Activated CD4-positive, alpha-beta T cell treated with anti-CD3 and anti-CD28 coated beads, Interleukin-2, Interleukin-6, amounts not matched to agents 100 ng/mL and 50 ng/mL, durations not matched to agents 16 hours and 8 hours (primary cell): ENCODE measurements at places on chromosomes 16 and 17.

- DNase-seq = no peak
These were observed 22.6 kb upstream of the MAPK3 start for GRCh38 chr16:30145657-30146056.

DNA sequence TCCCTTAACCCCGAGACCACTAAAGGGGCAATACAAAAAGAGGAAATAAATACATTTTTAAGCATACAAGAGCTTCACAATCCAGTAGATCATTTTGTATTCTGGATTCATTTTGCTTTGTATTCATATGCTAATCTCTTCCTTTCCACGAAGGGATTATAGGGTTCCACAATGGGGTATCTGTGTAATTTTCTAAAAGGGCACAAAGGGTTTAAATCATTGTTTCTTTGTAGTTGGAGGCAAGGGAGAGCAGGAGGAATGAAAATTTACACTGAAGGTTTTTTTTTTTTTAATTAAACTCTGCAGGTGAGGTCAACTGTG, 592 bp upstream of the NUFIP2 start:
- no peak for DNase-seq

DNA sequence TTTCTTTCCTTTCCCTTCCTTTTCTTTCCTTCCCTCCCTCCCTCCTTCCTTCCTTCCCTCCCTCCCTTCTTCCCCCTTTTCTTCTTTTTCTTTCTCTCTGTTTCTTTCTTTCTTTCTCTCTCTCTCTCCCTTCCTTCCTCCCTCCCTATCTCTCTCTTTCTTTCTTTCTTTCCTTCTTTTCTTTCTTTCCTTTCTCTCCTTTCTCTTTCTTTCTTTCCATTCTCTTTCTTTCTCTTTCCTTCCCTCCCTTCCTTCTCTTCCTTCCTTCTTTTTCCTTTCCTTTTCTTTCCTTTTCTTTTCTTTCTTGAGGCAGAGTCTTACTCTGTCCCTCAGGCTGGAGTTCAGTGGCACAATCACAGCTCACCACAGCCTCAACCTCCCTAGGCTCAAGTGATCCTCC, 31.0 kb downstream of the DEXI start:
- no peak for DNase-seq

DNA sequence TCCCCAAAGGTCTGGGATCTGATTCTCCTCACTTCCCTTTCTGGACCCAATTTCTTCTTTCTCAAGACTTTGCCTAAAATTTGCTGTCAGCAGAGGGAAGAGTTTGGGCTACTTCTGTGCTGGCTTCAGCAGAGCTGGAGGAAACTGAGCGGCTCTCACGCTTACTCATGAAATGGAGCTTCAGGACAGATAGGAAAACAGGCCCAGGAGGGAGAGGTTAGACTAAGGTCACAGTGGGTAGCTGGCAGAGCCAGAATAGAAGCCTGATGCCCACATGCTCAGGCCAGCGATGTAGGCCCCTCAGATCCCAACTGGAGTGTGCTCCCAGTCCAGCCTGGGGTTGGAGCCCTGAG, 593 bp downstream of the SLC38A7 start:
- DNase-seq = no peak

DNA sequence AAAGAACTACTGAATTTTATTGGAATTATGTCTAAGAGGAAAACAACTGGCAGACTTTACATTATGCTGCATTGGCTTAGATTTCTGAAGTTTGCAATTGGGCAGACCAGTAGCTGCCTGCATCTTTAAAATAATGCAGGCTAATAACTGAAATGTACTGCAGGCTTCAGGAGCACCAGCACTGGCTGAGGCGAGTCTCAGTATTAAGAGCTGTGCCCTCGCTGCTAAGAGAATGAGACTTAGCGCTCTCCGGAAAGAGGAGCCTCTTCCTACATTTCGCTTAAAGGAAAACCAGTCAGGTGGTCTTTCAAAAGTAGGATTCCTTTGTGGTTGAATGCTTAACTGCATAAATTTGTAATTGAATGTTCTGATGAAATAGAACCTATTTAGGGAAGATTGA, 885 bp downstream of the CNTNAP4 start:
- DNase-seq = no peak

GRCh38 chr17:10417431-10417830, 4.3 kb downstream of the MYH8 start:
- DNase-seq = no peak

DNA sequence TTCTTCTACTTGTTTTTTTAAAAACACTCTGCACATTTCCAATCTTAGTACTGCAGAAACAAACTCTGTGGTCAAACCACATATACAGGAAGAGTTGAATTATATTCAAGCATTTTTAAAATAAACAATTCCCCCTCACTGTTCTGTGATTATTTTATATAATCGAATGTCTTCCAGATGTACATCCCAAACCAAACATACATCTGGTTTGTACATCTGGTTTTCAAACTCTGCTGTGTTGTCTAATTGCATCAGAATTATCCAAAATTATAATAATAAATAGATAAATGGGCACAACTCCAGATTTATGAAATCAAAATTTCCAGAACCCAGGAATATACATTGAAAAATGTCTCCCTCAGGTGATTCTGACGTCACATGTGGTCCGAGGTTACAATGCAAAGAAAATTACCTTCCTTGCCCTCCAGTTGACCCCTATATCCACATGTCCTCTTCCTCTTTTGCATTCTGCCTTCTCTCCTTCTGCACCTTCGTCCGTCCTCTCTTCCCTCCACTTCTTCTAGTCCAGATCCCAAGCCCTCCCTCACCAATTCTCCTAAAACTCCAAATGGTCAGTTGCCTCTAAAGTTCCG, 13.3 kb upstream of the CCDC144A start:
- no peak for DNase-seq

DNA sequence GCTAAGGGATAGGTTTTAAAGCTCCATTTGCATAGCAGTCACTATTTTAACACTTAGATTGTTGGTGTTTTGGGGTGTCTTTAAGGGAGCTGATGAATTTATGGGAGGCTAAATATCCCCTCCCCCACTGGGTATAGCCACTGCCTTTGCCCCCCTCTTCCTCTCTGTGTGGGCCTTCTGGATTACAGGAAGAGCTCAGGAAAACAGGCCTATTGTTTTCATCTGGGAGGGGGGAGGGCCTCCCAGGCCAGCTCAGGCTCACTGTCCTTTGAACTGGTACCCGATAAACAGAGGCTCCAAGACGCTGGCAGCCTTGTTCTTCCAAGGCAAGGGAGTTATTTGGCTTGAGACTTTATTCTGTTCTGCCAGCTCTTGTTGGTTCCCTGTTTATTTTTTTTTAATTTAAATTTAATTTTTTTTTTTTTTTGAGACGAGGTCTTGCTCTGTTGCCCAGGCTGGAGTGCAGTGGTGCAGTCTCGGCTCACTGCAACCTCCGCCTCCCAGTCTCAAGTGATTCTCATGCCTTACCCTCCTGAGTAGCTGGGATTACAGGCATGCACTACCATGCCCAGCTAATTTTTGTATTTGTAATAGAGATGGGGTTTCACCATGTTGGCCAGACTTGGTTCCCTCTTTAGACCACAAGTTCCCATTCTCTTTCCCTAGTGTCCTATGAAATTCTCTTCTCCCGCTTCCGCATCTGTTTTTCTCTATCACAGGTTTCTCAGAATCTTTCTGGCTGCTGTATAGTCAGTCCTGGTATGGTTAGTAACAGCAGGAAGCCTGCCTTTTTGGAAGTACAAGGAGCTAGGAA, 25.1 kb downstream of the MINK1 start:
- DNase-seq = no peak

- DNase-seq = no peak
These were observed 143.8 kb upstream of the RPL38 start for GRCh38 chr17:74059479-74060240.

GRCh38 chr16:53091466-53092211, 36.8 kb downstream of the CHD9 start:
- peak; percentile 66 for DNase-seq

DNA sequence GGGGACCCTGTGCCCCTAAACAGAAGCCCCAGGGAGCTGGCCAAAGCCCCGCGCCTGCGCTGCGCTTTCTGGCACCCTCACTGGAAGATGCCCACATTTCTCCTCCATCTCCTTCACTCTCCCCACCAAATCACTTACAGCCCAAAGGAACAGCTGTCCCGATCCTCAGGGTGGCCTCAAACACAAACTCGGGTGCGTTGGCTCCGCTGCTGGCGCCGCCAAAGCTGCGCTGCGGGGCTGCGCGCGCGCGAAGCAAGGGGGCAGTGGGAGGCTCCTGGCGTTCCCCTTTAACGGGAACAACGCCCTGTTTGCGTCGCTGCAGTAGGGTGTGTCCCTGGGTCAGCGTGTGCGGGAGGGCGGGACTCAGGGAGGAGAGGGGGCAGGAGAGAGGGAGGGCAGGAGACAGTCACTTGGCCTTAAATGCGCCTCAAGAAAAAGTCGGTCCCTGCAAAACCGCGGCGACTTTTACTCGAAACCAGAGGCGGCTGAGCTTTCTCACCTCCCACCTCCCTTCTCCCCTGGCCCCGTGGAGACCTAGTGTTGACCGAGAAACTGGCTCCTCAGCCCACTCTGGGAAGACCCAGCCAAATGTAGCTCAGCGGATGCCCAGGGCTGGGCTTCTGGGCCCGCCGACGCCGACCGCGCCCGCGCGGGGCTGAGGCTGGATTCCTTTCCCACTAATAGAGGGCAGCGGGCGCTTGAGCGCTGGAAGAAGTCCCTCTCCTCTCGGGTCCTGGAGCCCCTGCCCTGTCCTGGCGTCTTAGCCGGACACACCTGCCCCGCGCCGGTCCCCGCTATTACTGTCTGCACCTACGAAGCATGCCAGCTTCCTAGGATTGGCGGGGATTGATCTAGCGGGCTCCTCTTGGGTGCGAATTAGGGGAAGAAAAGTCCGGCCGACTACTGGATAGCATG, 2.6 kb downstream of the PMP22 start:
- DNase-seq = no peak
